ENCODE measurements at places on chromosomes 13 and 19.
A peak's percentile ranks its signal among the peaks of the same experiment; 100 is the strongest.

DNA sequence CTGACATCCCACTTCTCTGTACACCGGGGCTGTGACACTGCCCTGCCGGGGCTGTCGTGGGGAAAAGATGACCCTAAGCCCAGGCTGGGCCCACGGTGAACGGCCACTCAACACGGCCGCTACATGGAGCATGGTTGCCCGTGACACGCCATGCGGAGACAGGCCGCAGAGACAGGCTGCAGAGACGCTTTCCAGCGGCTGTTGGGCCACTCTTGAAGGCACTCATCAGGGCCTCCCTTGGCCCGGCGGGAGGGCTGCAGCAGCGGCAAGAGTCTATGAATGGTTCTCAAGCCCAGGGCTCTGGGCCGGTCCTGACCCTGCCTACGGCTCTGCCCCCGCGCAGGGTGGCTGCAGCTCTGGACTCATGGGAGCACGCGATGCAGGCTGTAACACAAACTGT lies 22.1 kb downstream of the ADPRHL1 start:
- no peak for DNase-seq

GRCh38 chr19:54030895-54031586 lies 32.7 kb downstream of the VSTM1 start:
- DNase-seq = no peak

DNA sequence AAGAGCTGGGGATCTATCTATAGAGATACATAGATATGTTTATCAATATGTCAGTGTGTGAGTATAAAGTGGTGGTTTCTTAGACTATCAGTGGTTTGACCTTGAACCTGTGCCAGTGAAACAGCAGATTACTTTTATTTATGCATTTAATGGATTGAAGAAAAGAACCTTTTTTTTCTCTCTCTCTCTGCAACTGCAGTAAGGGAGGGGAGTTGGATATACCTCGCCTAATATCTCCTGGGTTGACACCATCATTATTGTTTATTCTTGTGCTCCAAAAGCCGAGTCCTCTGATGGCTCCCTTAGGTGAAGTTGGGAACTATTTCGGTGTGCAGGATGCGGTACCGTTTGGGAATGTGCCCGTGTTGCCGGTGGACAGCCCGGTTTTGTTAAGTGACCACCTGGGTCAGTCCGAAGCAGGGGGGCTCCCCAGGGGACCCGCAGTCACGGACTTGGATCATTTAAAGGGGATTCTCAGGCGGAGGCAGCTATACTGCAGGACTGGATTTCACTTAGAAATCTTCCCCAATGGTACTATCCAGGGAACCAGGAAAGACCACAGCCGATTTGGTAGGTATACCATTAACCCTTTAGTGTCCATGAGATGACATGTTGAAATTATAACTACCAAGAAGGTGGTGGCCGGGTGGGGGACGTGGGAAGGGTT lies 880 bp downstream of the FGF9 start:
- no peak for DNase-seq

- peak; percentile 77 for DNase-seq
These were observed 12.5 kb downstream of the FEM1A start for GRCh38 chr19:4803736-4804695.

DNA sequence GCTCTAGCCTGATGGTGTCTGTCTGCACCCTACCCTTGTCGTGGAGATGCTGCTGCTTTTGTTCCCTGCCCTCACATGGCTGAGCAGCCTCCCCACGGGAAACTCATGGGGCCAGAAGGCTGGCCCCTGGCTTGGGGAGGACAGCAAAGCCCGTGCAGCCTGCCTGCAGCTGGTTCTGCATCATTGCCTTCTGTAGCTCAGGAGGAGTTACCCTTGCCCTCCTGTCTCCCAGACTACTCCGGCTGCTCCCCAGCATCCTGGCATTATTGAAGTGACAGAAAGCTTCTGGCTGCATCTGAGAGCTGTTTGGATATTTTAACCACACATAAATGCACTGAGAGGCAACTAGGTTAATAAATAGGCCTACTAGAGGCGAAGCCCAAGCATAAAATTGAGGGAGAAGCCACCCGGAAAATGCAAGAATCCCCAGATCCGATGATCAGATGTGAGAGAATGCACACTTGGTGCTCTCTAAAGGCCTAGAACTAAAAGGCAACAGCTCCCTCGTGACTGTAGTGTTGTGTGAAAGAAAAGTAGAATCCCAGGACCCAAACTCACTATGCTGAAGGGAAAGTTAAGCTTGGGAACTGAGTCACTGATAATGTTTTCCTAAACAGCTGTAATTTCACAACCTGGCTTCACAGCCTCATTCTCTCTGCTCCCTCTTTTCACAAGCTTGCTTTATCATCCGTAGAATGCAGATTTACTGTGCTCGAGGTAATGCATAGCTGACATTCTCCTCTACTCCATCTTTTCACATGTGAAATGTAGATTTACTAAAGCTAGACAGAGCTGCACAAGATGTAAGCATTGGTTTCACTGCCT lies 110.8 kb downstream of the TNFRSF19 start:
- DNase-seq = no peak

- DNase-seq = no peak
These were observed 1.3 kb upstream of the DNAJC15 start for GRCh38 chr13:43021926-43022670.

DNA sequence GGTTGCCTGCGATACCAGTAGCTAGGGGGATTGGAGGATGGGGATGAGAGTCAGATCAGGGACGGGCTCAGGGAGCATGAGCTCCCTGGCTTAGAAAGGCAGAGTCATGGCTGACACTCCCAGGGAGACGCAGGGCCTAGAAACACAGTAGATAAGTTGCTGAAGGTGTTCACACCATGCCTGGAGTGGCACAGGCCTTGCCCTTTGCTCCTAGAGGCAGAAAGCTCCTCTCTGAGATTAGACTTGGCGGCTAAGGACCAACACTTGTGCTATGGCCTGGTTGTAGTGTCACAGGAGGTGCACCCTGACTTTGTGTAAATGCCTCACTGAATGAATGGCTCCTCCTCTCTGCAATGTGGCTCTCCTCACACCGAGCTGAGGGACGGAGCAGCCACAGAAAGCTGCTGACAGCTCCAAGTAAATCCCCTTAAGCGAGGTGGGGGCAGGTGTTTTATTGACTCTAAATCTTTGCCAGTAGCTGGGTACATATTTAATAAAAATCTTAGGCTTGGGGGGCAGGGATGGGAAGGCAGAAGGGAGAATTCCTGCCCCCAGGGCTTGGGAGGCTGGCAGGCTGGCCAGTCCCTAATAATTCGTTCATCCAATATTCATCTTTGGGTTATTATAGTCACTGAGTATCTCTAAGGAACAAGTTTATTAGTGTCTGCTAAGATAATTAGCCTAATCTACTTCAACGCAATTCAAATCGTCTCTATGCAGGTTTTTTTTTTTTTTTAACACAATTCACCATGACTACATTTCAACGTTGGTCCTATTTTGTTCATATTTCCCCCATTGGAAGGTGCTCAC lies 54.9 kb downstream of the SIAH3 start:
- no peak for DNase-seq
